ENCODE measurements at places on chromosomes 2 and 18.

- no peak for DNase-seq
Observed at GRCh38 chr2:137220438-137220993, 455.2 kb downstream of the THSD7B start.

DNA sequence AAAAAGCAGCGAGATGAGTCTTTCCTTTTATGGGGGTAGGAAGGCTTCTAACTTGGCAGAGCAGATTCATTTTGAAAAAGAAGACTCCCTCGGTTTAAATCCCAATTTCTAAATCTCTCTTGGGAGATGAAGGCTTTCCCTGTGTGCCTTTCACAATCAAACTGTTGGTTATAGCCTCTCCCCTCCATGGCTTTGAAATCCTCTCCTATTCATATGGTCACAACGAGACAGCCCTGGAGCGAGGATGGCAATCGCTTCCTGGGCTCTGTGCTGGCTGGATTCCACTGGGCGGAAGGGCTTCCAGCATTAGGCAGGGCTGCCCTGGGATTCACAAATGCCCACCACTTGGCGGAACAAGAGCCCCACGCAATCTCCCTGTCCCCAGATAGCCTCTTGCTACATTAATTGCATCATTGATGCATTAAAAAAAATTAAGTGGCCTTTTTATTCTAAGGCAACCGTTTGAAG is 1.6 kb downstream of the CAVIN2 start:
- DNase-seq, result no peak

- DNase-seq, result no peak
Observed at GRCh38 chr2:204781941-204782340, 236.7 kb downstream of the PARD3B start.

- DNase-seq, result no peak
Observed at GRCh38 chr2:162768656-162769055, 69.9 kb downstream of the KCNH7 start.

DNA sequence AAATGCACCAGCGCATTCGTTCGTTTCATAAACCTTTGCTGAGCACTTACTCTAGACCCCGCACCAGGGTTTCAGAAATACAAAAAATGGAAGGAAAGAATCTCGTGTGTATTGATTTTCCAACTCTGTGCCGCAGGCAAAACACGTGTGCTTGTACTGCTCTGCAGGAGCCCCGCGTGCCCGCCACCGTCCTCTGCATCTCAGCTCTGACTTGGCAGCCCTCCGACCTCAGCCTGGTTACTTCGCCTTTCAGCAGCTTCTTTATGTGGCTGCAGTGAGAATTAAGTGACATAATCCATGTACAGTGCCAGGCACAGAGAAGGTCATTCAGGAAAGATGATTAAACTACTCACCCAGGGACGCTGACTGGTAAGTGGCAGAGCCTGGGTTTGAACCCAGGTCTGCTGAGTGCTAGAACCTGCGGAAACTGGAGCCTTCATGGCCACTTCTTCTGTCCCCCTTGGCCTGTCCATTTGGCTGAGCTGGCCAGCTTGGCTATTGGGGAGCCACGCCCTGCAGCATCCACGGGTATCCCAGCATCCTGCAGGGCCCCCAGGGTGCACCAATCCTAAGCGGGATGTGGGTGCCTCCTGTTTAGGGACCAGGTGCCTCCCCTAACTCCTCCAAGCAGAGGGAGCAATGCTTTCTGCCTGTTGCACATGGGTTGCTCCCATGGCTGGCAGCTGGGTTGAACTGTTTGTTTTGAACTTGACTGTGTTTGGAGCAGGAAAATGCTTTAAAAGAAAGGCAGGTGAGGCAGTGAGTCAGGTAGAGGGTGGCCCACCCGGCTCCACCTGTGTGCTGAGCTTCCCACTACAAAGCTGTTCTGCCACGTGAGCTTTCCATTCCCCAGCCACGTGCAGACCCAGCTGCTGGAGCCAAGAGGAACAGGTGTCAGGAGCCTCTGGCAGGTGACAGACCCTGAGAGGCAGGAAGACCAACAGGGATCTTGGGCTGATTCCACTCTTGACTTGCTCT is 34.3 kb downstream of the INHBB start:
- no peak for DNase-seq

DNA sequence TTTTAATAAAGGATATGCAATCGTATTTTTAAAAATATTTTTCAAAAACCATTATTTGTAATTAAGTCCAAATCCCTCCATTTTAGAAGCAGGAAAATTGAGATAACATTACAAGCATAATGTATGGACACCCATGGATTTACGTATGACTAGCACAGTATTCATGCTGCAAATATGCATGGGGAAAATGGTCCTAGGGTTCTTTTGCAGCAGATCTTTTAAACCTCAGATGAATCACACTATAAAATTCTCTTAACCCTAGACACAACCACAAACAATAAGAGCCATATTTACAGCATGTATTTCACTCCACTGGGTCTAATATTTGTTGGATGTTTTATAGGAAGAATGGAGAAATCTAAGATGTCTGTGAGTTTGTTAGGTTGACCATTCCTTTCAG is 453.4 kb downstream of the TGIF1 start:
- no peak for DNase-seq

GRCh38 chr2:203861197-203861596 is 6.4 kb upstream of the CTLA4 start:
- DNase-seq, result no peak

DNA sequence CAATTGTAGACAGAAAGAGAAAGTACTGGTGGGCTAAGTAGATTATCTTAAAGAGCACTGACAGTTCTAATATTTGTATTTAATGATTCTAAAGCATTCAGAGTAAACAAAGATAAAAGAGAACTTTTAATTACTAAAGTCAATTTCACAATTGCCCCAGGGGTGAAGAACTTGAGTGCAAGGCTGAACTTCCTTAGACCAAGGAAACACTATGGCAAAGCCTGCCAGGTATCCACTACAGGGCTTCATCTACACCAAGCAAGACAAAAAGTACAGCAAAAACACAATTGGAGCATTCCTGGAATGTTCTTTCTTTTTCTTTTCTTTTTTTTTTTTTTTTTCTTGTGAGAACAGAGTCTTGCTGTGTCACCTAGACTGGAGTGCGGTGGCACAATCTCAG is 46.9 kb upstream of the NDUFV2 start:
- no peak for DNase-seq

DNA sequence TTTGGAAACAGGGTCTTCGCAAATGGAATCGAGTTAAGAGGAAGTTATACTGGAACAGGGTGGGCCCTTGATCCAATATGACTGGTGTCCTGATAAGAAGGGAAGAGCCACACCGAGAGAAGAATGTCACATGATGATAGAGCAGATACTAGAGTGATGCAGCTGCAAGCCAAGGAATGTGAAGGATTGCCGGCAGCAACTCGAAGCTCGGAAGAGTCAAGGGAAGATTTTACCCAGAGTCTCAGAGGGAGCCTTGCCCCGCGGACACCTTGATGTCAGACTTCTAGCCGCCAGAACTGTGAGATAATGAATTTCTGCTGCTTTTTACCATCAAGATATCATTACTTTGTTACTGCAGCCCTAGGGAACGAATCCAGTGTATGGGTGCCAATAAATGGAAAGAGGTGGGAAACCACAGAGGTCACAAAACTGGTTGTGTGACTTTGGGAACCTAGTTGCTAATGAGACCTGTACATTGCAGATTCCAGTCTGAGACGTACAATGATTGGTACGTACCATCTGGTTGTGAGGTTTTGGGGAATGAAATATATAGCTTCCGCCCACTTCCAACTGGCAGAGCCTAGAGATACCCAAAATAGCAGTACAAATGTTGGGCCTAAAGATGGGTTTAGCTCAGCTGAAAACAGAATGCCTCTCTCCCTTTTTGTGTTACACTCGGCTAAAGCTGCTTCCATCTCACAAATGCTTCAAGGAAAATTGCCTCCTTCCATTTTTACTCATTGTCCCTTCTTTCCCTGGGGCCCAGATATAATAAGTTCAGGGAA is 28.6 kb upstream of the VWA3B start:
- DNase-seq, result no peak

DNA sequence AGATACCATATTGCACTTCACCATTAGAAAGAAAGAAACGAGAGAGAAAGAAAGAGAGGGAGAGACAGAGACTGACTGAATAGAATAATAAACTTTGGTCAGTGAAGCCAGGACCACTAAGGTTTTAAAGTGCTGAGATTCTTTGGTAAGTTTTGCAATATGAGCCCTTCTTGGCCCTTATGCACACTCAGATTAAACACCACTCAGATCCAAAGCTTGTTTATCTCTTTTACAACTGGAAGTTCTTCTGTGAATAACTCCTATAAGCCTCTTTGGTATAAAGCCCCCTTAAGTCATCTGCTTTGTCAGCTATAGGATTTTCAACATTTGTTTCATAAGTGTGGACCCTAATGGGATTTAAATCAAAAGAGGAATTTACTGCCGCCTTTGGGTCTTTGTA is 40.8 kb downstream of the PID1 start:
- DNase-seq, result no peak

GRCh38 chr2:11874861-11875260 is 128.4 kb downstream of the LPIN1 start:
- DNase-seq, result no peak

DNA sequence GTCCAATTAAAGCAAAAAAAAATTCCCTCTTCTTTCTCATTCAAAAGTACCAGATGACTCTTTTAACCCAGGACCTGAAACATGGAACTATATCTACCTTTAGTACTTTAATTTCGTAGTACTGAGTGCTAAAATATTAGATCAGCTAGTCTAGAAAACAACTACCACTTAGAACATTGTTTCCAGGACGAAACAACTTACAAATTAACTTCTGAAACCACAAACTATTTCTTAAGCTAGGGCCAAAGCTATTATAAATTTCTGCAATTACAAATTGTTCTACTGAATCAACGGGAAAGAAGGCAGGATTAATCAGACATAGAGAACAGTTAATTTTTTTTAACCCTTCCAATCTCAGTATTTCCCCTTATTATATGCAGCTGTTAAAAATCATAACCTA is 39.9 kb downstream of the DARS1 start:
- no peak for DNase-seq

DNA sequence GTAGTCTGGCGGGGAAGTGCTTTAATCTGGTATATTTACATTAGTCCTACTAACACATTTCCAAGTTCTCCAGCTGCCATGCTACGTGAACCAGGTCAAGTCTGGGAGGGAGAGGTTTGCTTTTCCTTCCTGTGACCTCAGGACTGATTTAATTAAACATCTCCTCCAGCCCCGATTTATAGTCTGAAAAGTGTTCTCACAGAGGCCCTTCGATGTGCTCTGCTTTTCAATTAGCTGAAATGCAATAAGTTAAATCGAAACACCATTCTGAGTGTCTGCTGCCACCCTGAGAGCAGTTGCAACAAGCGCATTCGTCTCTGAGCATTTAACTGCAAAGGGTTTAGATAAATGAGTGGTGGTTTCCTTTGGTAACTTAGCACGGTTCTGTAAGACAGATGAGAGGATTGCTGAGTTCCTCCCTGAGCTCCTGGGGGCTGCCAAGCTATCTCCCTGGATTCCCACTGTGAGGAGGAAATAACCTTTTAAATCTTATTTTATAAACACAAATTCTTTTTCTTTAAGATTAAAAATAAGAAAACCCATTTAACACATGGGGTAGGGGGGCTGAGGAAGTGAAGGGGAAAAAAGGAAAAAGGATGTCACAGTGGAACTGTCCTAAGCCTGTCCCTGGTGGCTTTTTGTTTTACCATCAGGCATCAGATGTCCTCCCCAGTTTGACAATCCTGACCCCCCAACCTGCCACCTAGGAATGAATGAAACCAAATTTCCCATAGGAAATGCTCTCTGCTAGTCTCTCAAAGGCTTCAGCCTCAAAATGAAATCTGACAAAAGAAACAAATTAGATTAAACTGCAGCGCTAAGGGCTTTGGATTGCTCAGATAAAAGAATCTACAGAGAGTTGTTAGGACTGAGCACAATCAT is 56.5 kb upstream of the CREB1 start:
- DNase-seq, result no peak

All from germinal center (tissue), 1 donor.